H9 (cell line): ENCODE measurements at places on chromosomes 16 and 17.

DNA sequence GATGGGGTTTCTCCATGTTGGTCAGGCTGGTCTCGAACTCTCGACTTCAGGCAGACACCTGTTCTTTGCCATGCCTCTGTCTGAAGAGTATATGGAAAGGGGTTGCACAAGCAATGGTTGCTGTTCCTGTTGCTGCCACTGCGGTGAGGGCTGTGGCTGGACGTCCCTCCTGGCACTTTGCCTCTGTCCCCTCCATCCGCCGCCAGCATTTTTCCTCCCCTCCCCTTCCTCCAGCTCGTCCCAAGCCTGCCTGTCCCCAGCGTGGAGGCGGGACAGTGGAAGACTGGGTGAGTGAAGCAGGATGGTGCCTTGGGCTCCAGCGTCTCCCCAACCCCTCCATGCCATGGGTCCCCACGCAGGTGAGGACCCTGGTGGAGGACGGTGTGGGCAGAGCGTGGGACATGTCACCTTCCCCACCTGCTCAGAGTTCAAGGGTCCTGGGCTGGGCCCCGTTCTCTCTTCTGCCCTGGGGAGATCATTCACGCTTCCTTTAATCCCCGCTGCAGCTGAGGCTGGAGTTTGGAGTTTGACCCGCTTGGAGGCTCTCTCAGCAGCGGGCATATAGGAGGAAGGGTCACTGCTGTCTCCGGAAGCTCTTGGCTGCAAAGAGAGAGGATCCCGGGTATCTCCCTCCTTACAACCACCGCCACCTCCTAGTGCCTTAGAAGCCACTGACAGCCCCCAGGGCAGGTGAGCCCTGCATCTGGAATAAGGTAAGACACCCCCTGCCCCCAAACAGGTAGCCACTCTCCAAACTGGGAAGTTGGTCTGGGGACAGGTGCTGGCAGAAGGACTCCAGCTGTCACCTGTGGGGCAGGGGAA, at the start of gene SLC5A11:
SLC5A11 (plus strand) TSS at position 238 of the 822 bp plus-strand sequence. CDS start 12,681 bp downstream, outside the sequence.
- no peak within 1 kb of the TSS for H3K27ac ChIP-seq
- H3K4me3 ChIP-seq, result no peak within 1 kb of the TSS
- H3K4me1 ChIP-seq, result no peaks in the 10 kb centered on the region
- no peaks in the 10 kb centered on the region for H3K36me3 ChIP-seq
- H3K27me3 ChIP-seq, result no peaks in the 10 kb centered on the region

DNA sequence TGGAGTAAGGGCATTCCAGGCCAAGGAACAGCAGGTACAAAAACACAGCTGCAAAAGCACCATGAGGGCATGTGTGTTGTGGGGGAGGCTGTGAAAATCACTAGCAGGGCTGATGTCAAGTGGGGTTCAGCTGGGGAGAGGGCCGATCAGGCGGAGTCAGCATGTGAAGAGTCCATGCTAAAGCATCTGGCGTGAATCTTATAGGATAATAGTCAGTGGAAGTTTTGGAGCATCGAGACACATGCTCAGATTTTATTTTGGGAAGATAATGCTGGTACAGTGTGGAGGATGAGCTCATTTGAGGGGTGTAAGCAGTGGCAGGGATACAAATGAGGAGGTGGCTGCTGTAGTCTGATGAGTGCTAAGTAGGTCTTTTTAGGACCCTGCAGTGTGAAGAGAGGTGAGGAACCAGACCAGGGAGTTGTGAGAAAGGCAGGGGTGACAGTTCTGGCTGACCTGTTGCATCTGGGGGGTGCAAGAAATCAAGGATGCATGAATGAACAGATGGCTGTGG, 30.3 kb downstream of the MMD start:
- no peak overlapping the region for H3K27ac ChIP-seq
- H3K4me1 ChIP-seq, result no peaks in the 10 kb centered on the region
- H3K4me3 ChIP-seq, result no peak overlapping the region
- peaks cover 6% of the 10 kb centered on the region for H3K36me3 ChIP-seq

GRCh38 chr17:76088041-76088867, 9.3 kb downstream of the ZACN start:
- H3K4me3 ChIP-seq, result no peak overlapping the region
- no peaks in the 10 kb centered on the region for H3K4me1 ChIP-seq
- H3K27ac ChIP-seq, result no peak overlapping the region

- DNase-seq, result peak; percentile 95
- H3K4me1 ChIP-seq, result no peaks in the 10 kb centered on the region
- no peaks in the 10 kb centered on the region for H3K27me3 ChIP-seq
- H3K36me3 ChIP-seq, result peaks cover under 1% of the 10 kb centered on the region; the same call in 1 of the 2 replicates
- peak within 1 kb of the TSS; percentile 98 for H3K4me3 ChIP-seq
Measured at GRCh38 chr16:20806168-20807050, at the start of the genes ERI2 and REXO5. Gene ERI2 (minus strand): TSS chr16:20806472. CDS start chr16:20806430, 42 bp downstream. Gene REXO5 (plus strand): TSS chr16:20806527. CDS start chr16:20806954, 427 bp downstream.

DNA sequence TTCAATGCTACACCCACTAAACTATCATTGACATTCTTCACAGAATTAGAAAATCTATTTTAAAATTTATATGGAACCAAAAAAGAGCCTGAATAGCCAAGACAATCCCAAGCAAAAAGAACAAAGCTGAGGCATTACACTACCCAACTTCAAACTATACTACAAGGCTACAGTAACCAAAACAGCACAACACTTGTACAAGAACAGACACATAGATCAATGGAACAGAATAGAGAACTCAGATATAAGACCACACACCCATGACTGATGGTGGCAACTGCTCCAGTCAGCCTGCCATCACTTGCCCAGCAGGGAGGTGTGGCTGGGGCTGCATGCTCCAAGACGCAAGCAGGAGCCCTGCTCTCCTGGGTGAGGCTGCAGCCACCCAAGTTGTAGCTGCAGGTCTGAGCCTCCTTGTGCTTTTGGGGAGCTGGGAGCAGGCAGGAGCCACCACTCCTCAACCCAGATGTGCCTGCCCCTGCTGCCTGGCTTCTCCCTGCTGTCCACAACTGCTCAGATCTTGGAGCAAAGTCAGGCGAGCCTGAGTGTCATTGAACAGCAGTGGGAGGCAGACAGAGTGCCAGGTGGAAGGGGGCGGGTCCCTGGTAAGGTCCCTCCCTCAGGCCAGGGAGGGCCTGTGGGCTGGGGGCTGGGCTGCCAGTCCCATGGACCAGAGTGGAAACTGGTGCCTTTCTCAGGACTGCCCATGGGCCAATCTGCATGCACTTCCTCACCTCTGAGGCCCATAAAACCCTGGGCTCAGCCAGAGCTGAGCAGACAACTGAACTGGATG, 24.7 kb downstream of the SSH2 start:
- H3K4me3 ChIP-seq, result no peak overlapping the region
- no peaks in the 10 kb centered on the region for H3K4me1 ChIP-seq
- H3K27ac ChIP-seq, result no peak overlapping the region
- DNase-seq, result peak; percentile 29
- no peaks in the 10 kb centered on the region for H3K27me3 ChIP-seq

DNA sequence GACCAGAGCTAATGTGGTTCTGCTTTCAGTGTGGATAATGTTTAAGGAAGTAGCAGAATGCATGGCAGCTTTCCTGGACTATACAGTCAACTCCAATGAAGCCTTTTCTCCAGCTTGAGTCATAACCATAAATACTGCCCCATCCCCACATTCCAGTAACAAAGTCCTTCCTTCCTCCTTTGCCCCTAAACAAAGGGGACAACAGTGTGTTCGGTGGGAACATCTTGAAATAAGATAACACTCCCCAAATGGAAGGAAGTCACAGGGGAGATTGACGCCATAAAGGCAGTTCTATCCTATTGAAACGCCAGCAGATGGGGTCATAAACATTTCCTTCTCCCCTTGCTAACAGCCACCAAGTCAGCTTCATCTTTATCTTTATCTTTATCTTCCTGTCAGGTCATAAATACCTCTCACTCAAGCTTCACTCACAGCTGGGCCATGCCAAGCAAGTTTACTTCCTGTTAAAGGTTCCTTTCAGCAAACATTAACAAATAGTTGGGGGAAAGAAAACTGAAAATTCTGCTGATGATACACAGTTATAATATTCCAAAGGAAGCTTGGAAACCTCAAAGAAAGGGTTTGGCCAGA, 136.7 kb downstream of the SNX11 start:
- H3K27ac ChIP-seq, result no peak overlapping the region
- H3K27me3 ChIP-seq, result no peaks in the 10 kb centered on the region
- no peak for DNase-seq
- no peak overlapping the region for H3K4me3 ChIP-seq

DNA sequence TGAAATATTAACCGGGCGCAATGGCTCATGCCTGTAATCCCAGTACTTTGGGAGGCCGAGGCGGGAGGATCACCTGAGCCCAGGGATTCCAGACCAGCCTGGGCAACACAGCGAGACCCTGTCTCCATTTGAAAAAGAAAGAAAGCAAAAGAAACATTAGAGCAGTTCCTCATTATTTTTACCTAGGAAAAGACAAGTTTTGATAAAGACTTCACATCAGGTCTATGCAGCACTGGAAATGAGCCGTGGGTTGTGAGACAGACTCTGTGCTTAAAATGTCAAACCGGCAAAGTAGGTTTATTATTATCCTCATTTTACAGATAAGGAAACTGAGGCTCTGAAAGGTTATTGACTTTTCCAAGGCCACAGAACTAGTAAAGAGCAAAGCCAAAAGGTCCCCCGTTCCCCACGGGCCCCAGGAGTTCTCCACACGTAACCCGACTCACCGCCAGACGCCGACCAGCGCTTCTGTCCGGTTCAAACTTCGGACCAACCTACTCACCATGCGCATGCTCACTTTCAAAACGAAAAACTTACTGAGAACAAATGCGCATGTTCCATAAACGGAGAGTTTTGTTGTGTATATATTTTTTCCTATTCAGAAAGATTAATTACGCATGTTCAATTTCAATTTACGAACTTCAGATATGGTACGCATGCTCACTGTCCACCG, 356 bp downstream of the TUBD1 start:
- H3K36me3 ChIP-seq, result peaks cover 24% of the 10 kb centered on the region
- H3K4me3 ChIP-seq, result peak overlapping the region; percentile 99
- H3K27me3 ChIP-seq, result no peaks in the 10 kb centered on the region; the same call in 1 of the 2 replicates

DNA sequence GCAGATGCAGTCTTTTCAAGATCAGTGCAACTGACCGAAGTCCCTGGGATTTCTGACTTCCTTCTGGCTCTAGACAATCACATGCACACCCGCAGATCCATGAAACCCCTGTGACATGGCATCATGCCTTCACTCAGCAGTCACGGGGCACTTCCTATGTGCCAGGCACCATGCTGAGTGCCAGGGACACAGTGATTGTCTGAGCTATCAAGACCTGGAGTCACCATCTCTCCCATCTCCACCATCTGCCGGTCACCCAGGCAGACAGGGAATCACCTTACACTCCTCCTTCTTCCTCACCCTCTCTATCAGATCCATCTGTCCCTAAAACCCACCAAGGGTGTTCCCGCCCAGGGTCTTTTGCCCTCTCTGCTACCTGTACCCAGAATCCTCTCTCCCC, 5.3 kb downstream of the BEAN1 start:
- no peak overlapping the region for H3K27ac ChIP-seq
- DNase-seq, result no peak
- H3K4me1 ChIP-seq, result peaks cover 7% of the 10 kb centered on the region; the same call in 1 of the 2 replicates
- peaks cover 26% of the 10 kb centered on the region for H3K27me3 ChIP-seq
- no peaks in the 10 kb centered on the region for H3K36me3 ChIP-seq

DNA sequence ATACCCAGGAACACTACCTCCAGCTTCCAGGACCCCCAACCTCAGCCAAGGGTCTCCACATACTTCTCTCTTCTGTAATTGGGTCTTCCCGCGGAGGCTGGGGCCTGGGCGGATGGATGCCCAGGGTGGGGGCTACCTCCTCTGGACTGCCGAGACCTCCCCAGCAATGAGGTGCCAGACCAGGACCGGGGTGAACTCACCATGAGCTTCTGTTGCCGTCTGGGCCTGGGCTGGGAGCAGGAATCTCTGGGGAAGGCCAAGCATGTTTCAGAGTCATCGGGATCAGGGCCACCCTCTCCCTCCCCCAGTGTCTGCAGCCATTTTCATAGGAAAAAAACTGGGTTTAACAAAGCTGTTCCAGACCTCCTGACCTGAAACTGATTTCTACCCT, 10.3 kb upstream of the BAHCC1 start:
- peaks cover 48% of the 10 kb centered on the region for H3K27me3 ChIP-seq
- H3K27ac ChIP-seq, result no peak overlapping the region
- no peak for DNase-seq
- peak overlapping the region; percentile 29; the same call in 1 of the 3 replicates for H3K4me3 ChIP-seq
- no peaks in the 10 kb centered on the region for H3K4me1 ChIP-seq

- H3K27ac ChIP-seq, result no peak overlapping the region
- H3K36me3 ChIP-seq, result no peaks in the 10 kb centered on the region; the same call in 1 of the 2 replicates
- H3K4me1 ChIP-seq, result no peaks in the 10 kb centered on the region
- no peaks in the 10 kb centered on the region for H3K27me3 ChIP-seq
Measured at GRCh38 chr17:82204831-82205719, 7.6 kb downstream of the CCDC57 start.

- H3K4me3 ChIP-seq, result no peak overlapping the region
- peaks cover 5% of the 10 kb centered on the region; the same call in 1 of the 2 replicates for H3K4me1 ChIP-seq
- no peaks in the 10 kb centered on the region for H3K27me3 ChIP-seq
- DNase-seq, result no peak
Measured at GRCh38 chr16:3810198-3810664, 70.3 kb downstream of the CREBBP start.

DNA sequence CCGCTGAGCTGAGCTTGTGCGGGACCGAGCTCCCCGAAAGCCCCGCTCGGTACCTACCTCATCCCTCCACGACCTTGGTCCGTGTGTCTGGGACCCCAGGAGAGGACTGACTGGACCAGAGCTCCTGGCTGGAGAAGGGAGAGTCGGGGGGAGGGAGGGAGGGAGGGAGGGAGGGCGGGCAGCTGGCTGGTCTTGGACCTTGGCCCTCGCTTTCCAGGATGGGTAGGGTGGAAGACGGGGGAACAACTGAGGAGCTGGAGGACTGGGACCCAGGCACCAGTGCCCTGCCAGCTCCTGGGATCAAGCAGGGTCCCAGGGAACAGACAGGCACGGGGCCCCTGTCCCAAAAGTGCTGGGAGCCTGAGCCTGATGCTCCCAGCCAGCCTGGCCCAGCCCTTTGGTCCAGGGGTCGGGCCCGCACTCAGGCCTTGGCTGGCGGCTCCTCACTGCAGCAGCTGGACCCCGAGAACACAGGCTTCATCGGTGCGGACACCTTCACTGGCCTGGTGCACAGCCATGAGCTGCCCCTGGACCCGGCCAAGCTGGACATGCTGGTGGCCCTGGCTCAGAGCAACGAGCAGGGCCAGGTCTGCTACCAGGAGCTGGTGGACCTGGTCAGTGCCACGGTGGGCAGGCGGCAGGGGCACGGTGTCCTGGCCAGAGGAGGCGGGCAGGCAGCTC, 553 bp downstream of the RHBDL1 start:
- no peaks in the 10 kb centered on the region for H3K27me3 ChIP-seq
- DNase-seq, result no peak
- no peaks in the 10 kb centered on the region for H3K4me1 ChIP-seq
- H3K27ac ChIP-seq, result no peak overlapping the region

GRCh38 chr16:71927787-71928186, 32.5 kb downstream of the IST1 start:
- no peak overlapping the region for H3K4me3 ChIP-seq
- H3K36me3 ChIP-seq, result peaks cover 71% of the 10 kb centered on the region

- peaks cover 11% of the 10 kb centered on the region for H3K36me3 ChIP-seq
- no peaks in the 10 kb centered on the region for H3K27me3 ChIP-seq
- H3K27ac ChIP-seq, result no peak overlapping the region
- H3K4me1 ChIP-seq, result no peaks in the 10 kb centered on the region
- H3K4me3 ChIP-seq, result no peak overlapping the region
Measured at GRCh38 chr17:17641621-17642409, 39.4 kb upstream of the RAI1 start.

- no peak overlapping the region for H3K27ac ChIP-seq
- H3K4me3 ChIP-seq, result no peak overlapping the region
- H3K27me3 ChIP-seq, result no peaks in the 10 kb centered on the region
- no peaks in the 10 kb centered on the region for H3K4me1 ChIP-seq
Measured at GRCh38 chr17:75380315-75380714, 25.2 kb downstream of the GRB2 start.

- H3K4me3 ChIP-seq, result no peak overlapping the region
- H3K4me1 ChIP-seq, result no peaks in the 10 kb centered on the region
- H3K27me3 ChIP-seq, result no peaks in the 10 kb centered on the region
- H3K36me3 ChIP-seq, result no peaks in the 10 kb centered on the region
- DNase-seq, result no peak
Measured at GRCh38 chr17:48143629-48144028, 36.1 kb downstream of the SNX11 start.
